ENCODE measurements at places on chromosomes 1 and 21.

GRCh38 chr1:176696109-176696508 is 233.1 kb downstream of the PAPPA2 start:
- DNase-seq = peak; percentile 18

GRCh38 chr1:974687-975328 is 7.1 kb downstream of the PERM1 start:
- no peak for DNase-seq

- no peak for DNase-seq
Observed at GRCh38 chr1:27429029-27429425, 36.6 kb downstream of the GPR3 start.

DNA sequence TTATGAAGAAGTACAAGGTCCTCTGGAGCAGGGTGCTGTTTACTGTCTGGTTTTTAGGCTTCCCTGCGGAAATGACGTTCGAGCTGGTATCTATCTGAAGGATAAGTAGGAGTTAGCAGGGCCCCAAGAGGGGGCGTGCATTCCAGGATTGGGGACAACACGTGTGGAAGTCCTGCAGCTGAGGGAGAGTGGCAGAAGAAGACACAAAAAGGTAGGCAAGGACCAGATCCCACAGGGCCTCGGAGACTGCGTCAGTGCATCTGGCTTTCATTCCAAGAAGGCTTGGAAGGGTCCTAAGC is 5.9 kb downstream of the RIMS3 start:
- DNase-seq = no peak

- DNase-seq = no peak
Observed at GRCh38 chr1:197770243-197770642, 5.0 kb downstream of the DENND1B start.

GRCh38 chr1:108767115-108767514 is 20.6 kb downstream of the STXBP3 start:
- no peak for DNase-seq

DNA sequence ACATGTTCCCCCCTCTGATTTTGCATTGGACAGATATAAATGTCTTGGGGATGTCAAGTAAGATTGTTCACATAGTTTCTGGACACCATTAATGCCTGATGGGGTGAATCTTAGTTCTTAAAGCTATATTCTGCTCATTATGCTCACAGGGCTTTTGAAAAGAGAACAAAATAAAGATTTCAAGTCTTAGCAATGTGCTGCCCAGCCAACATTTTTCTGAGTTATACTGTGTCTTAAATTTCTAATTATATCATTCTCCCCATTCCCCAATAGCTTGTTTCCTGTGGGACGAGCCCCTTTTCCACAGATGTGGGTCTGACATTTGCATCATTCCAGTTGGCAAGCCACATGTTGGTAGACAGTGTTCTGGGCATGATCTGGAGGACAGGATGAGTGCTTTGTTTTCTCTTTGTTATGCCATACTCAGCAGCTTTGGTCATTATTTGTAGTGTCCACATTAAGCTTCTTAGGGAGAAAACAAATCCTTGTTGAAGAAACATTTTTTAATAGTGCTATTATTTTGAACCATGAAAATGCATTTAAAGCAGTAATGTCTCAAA is 32.8 kb downstream of the MTARC1 start:
- no peak for DNase-seq

DNA sequence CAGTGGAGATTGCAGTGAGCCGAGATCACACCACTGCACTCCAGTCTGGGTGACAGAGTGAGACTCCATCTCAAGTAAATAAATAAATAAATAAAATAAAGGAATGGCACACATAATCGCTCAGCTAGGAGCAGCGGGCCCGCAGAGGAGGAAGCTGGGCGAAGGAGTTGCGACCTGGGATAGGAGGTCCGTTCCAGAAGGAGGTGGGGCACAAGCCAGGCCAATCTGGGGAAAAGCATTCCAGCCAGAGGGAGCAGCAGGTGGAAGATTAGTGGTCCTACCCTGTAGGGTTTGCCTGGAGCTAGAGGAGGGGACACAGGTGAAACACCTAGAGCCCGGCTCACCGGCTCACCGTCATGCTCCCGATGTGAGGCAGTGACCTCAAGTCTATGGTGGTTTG is 40.3 kb upstream of the CASZ1 start:
- no peak for DNase-seq

GRCh38 chr1:218750216-218750970 is 405.3 kb downstream of the TGFB2 start:
- peak; percentile 49 for DNase-seq

GRCh38 chr1:22801761-22802160 is 91.1 kb downstream of the EPHB2 start:
- DNase-seq = peak; percentile 75

DNA sequence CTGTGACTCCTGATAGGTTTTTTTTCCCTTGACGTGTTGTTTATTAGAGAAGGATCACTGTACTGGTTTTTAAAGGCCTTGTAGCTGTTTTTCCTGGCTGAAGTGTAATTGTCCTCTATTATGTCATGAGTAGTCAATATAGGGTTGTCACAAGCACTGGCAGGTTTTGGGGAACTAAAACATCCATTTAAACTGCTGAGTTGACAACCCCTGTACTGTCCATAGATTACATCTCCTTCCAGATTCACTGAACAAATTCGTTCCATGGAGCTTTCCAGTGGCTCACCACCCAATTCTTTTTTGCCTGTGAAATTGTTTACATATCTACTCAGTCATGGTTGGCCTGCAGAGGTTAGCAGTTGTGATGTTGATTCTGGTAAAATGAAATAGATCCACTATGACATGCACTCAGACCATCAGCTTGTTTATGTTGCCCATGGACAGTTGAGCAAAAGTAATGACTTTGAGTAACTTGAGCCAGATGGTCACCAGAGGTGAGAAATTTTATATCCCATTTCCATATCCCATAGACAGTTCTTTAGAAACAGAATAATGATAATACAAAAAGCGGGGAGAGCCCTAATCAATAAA is 59.9 kb upstream of the QSOX1 start:
- no peak for DNase-seq

DNA sequence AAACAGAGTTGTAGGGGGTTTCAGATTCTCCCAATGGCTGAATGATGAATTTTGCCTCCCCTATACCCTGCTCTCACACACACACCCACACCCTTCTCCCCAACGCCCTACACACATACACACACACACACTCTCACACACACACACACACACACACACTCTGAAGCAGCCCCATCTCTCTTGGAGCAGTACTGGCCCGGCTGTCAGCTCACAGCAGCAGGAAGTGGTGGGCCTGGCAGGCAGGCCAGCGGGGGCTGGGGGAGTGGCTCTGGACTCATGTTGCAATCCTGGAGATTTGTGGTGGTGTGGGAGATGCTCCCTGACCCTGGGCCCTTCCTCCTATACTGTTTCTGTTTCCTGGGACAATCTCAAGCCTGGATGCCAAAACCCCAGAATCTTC is 2.2 kb downstream of the IKBKE start:
- DNase-seq = peak; percentile 49

- DNase-seq = no peak
Observed at GRCh38 chr1:90135286-90135685, 140.4 kb downstream of the ZNF326 start.

DNA sequence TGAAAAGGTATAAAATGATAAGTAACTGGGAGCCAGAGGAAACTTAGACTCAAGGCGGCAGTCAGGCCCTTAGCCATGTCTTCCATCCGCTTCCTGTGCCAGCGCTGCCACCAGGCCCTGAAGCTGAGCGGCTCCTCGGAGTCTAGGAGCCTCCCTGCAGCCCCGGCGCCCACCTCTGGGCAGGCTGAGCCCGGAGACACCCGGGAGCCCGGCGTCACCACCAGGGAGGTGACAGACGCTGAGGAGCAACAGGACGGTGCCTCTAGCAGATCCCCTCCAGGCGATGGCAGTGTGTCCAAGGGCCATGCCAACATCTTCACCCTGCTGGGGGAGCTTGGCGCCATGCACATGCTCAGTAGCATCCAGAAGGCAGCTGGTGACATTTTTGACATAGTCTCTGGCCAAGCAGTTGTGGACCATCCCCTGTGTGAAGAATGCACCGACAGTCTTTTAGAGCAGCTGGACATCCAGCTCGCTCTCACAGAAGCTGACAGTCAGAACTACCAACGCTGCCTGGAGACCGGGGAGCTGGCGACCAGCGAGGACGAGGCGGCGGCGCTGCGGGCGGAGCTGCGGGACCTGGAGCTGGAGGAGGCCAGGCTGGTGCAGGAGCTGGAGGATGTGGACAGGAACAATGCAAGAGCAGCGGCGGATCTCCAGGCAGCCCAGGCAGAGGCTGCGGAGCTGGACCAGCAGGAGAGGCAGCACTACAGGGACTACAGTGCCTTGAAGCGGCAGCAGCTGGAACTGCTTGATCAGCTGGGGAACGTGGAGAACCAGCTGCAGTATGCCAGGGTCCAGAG is at the start of gene BECN2:
Gene BECN2 (plus strand): TSS at position 76 of the 803 bp plus-strand sequence. CDS start 0 bp downstream, at position 76.
- peak; percentile 61 for DNase-seq

DNA sequence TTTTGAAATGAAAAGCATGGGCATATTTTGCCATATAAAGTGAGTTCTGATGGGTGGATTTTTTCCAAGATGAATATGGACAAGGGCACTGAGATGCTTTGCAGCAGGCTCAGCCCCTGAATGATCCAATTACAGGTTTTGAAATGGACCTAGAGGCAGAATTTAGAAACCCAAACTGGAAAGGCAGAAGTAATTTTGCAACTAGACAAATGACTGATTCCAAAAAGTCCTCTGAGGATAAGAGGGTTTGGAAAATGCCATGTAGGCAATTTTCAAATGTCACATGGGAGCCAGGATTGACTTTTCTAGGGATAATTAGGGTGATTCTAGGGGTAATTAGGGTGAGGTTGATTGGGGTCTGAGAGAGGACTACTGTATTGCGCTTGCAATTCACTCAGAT is 148.9 kb upstream of the ZNF648 start:
- no peak for DNase-seq

DNA sequence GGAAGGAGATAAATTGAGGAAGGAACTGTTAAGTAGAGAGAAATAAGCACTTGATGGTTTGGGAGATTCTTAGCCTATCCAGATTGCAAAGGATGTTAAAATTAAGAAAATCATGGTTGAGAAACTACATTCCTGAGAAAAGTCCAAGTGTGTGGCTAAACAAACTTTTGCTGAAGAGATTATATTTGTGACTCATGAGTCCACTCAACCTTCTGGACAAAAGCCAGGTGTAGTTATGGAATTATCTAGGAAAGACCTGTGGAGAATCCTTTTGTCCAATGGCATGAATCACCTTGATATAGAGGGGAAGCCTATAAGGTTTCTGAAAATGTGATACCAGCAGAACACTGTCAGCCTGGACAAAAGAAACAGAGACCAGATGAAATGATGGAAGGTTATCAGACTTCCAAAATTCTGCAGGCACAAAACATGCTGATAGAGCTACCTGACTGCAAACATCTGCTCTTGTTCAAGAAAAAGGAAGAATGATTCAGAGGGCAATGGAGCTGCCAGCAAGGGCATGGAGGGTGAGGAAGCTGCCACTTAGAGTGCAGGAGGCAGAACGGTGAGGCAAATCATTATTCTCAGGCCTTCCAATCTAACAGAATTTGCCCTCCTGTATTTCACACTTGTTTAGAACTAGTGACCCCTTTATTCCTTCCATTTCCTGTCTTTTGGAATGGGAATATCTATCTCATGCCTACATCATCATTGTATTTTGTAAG is 300.6 kb upstream of the PRMT6 start:
- DNase-seq = no peak

DNA sequence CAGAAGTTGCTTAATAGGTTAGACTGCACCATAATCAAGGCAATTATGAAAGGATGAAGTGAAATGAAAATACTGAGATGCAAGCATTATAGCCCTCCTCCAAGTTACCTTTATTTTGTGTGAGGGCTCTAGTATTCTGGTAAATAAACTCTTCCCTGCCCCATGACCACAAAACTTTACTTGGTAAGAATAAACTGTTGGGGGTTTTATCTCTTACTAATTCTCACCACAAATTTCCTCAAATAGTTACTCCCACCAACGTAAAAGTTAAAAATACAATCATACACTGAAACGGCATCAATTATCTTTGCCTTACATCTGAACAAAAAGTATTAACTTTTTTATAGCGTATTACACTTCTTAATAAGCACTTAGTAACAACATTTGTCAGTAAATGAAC is 29.5 kb downstream of the C21orf91 start:
- no peak for DNase-seq

DNA sequence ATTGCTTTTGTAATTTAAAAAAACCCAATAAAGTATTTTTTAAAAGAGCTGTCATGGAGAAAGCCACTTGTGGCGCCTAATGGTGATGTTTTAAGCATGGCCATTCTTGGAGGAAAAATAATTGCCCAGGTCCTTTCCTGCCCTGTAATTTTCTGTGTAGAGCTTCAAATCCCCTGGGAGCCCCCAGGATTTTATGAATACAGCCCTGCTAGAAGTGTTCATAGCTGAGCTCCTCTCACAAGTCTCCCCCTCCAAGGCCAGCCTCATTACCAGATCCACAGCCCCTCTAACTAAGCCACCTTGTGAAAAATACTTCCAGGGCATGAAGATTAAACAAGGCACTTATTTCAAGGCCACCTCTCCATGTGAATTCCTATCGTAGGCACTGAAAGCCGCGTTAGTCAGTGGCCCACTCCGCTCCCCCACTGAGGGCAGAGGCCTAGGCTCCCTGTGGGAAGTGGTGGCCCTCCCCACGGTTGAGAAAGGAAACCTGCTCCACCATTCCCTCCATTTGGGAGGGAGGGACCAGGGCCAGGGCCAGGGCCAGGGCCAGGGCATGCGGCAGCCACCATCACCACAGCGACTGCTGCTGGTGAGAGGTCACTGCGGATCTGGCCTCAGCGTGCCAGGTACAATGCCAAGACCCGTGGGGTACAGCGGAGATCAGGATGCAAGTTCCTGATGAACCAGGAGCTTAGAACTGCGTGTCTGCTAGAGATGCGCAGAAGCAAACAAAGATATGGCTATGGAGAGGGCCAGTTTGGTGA is 83.1 kb downstream of the KCNN3 start:
- DNase-seq = no peak

DNA sequence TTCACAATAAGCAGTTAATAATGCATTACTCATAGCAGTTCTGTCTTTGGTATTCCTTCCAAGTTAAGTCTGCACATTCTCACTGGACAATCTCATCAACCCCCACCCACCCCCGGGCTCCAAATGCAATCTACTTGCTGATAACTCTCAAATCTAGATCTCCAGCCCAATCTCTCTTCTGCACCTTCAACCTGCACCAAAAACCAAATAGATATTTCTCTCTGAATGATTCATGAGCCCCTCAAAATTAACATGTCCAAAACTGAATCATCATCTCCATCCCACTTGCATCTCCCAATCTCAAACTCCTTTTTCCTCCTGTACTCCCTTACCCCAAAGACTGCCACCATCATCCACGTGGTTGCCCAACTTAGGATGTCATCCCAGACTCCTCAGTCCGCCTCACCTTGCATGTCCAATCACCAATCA is 2.7 kb downstream of the DOCK7 start:
- DNase-seq = no peak
